ENCODE measurements at places on chromosomes 16 and 17. TPM values are rescaled to one million over a fixed set of nuclear protein-coding genes. Genes with fewer than 3 reads are reported as not detected.
A peak's percentile ranks its signal among the peaks of the same experiment; 100 is the strongest.

EIF3CL gene
- total RNA-seq, result 169 TPM

MGAT5B gene
- 0.55 TPM for total RNA-seq

GRCh38 chr17:37701496-37701898, 43.4 kb downstream of the HNF1B start:
- H3K36me3 ChIP-seq, result no peaks in the 10 kb centered on the region
- DNase-seq, result peak; percentile 40
- peak overlapping the region; percentile 20 for H3K27ac ChIP-seq
- peak overlapping the region; percentile 35 for H3K4me3 ChIP-seq

DNA sequence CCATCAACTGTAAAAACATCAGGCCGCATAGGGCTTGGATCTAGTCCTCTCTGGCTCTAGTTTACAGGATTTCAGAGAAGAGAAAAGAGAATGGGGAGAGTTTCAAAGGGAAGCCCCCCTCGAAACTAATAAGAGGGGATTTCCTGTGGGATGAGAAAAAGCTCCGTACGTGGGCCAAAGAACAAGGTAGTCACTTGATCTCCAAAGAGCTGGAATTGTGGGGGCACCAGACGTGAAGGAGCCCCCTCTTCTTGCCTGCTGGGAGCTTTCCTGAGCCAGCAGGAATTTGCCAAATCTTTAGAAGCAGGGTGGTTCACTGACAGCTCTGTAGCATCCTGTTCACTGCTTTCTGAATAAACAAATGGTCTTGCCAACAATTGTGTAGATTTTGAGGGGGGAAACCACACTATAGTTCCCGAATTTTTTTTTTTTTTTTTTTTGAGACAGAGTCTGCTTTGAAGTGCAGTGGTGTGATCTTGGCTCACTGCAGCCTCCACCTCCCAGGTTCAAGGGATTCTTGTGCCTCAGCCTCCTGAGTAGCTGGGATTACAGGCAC, 7.0 kb upstream of the TMIGD1 start:
- H3K27me3 ChIP-seq, result peaks cover 7% of the 10 kb centered on the region
- H3K27ac ChIP-seq, result no peak overlapping the region
- no peaks in the 10 kb centered on the region for H3K36me3 ChIP-seq
- H3K4me1 ChIP-seq, result peaks cover 16% of the 10 kb centered on the region
- no peak for DNase-seq
- no peak overlapping the region for H3K4me3 ChIP-seq

KIF2B gene
- total RNA-seq, result not detected

GRCh38 chr17:3639981-3640596, 3.5 kb downstream of the CTNS start:
- peak; percentile 32 for DNase-seq
- peaks cover 68% of the 10 kb centered on the region for H3K36me3 ChIP-seq
- H3K4me1 ChIP-seq, result peaks cover 59% of the 10 kb centered on the region
- H3K27ac ChIP-seq, result peak overlapping the region; percentile 97

GRCh38 chr16:4488499-4488967, 12.3 kb downstream of the HMOX2 start:
- H3K27me3 ChIP-seq, result no peaks in the 10 kb centered on the region
- no peak for DNase-seq
- H3K36me3 ChIP-seq, result peaks cover 52% of the 10 kb centered on the region
- H3K4me3 ChIP-seq, result peak overlapping the region; percentile 61
- peak overlapping the region; percentile 75 for H3K27ac ChIP-seq

- peak within 1 kb of the TSS; percentile 94 for H3K27ac ChIP-seq
- H3K4me3 ChIP-seq, result peak within 1 kb of the TSS; percentile 93
- no peaks in the 10 kb centered on the region for H3K27me3 ChIP-seq
- peak; percentile 56 for DNase-seq
Observed at GRCh38 chr17:73192894-73193701, at the start of gene COG1. TSS of gene COG1 (plus strand) at chr17:73193055. CDS start at chr17:73193070, 15 bp downstream.

IL34 gene
- 0.28 TPM for total RNA-seq

PPP1R27 gene
- total RNA-seq, result not detected
